ENCODE measurements at places on chromosomes 7 and 10. TPM values are rescaled to one million over a fixed set of nuclear protein-coding genes. Genes with fewer than 3 reads are reported as not detected.

CDHR1 gene
- 0.24 TPM for total RNA-seq

FFAR4 gene
- total RNA-seq = 0.16 TPM

ZNF853 gene
- 9.0 TPM for total RNA-seq

SGPL1 gene
- 36.8 TPM for total RNA-seq

GIMAP5 gene
- total RNA-seq = 1.2 TPM

GIMAP2 gene
- 2.4 TPM for total RNA-seq

PKD2L1 gene
- not detected for total RNA-seq

OR13A1 gene
- total RNA-seq = 0.37 TPM

PIP gene
- not detected for total RNA-seq

CALD1 gene
- 219 TPM for total RNA-seq

KCNIP2 gene
- total RNA-seq = 0.36 TPM

COL13A1 gene
- total RNA-seq = 4.5 TPM

OR2A1 gene
- not detected for total RNA-seq

SEMA3D gene
- 44.9 TPM for total RNA-seq

BAIAP2L1 gene
- 32.0 TPM for total RNA-seq

SYT15 gene
- total RNA-seq = 0.24 TPM

SYNPO2L gene
- total RNA-seq = not detected

SFR1 gene
- total RNA-seq = 7.3 TPM

SDK1 gene
- 7.4 TPM for total RNA-seq

NEURL1 gene
- total RNA-seq = 4.6 TPM

CHST3 gene
- total RNA-seq = 14.1 TPM

SP8 gene
- total RNA-seq = 1.0 TPM

SMKR1 gene
- total RNA-seq = 0.88 TPM

PROSER2 gene
- total RNA-seq = 13.3 TPM

ITIH5 gene
- 22.8 TPM for total RNA-seq

OR6V1 gene
- total RNA-seq = not detected

SLC29A4 gene
- 22.3 TPM for total RNA-seq

DEPP1 gene
- 24.0 TPM for total RNA-seq

EPHB4 gene
- total RNA-seq = 61.1 TPM

ANAPC16 gene
- total RNA-seq = 117 TPM

FGFR2 gene
- total RNA-seq = 90.4 TPM

AMZ1 gene
- total RNA-seq = not detected

C10orf105 gene
- not detected for total RNA-seq

ATAD1 gene
- 50.7 TPM for total RNA-seq

RAMP3 gene
- not detected for total RNA-seq

ADAMTS14 gene
- total RNA-seq = 0.87 TPM

PRSS37 gene
- total RNA-seq = not detected

GIMAP8 gene
- total RNA-seq = 0.10 TPM

DAGLB gene
- 17.5 TPM for total RNA-seq

CALHM3 gene
- total RNA-seq = not detected

VWA2 gene
- total RNA-seq = 12.3 TPM

MYH16 gene
- total RNA-seq = 0.13 TPM

GAD2 gene
- total RNA-seq = 0.53 TPM

MGMT gene
- total RNA-seq = 30.5 TPM

C7orf33 gene
- not detected for total RNA-seq

LRRC17 gene
- 50.8 TPM for total RNA-seq

CYP3A7 gene
- 803 TPM for total RNA-seq

PTPRZ1 gene
- total RNA-seq = 5.0 TPM

ZNHIT1 gene
- 105 TPM for total RNA-seq
